ENCODE measurements at places on chromosomes 12 and 14.
A peak's percentile ranks its signal among the peaks of the same experiment; 100 is the strongest.

DNA sequence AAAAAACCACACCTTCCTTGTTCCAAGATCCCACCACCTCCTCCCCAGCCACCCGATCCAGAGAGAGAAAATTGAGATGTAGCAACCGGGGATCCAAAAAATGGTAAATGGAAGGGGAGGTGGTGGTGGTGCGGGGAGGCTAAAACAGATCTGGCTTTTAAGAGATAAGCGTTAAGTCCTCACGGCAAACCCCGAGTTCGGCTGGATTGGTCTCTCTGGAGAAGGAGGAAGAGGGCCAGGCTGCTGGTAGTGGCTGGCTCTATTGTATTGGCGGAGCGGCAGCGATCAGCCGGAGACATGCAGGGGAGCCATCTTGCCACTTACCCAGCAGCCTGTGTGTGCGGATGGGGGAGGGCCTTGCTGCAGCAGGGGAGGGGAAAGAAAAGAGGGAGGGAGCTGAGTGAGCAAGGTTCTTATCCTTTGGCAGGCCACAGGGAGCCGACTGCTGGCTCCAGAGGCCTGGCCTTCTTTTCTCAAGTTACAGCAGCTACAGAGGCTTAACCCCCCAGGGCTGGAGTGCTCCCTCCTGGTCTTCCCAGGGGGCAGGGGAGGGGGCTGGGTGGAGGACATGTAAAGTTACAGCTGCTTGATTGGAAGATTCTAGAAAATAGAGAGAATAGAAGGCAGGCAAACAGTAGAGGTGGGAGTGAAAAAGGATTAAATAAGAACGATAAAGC is 14.1 kb upstream of the CDH24 start:
- DNase-seq, result peak; percentile 65

GRCh38 chr12:118212606-118213005 is 76.7 kb downstream of the PEBP1 start:
- no peak for DNase-seq

GRCh38 chr12:58668871-58669270 is 251.4 kb downstream of the LRIG3 start:
- no peak for DNase-seq

- DNase-seq, result no peak
Measured at GRCh38 chr12:20508962-20509361, 140.6 kb downstream of the PDE3A start.

DNA sequence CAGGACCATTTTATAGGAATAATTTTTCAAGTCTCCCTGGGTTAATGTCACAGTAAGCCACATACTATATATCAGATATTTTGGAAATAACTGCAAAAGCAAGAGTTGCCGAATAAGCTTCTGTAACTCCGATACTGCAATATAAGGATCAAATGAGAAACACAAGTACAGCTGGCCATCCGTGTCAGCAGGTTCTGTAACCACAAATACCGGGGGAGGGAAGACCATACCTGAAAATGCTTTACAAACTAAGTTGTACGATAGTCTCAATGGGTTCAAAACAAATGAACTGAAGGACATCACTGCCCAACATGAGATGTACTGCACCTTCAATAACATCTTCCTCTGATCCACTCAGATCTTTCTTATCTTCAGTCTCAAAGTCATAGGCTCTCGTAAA is 1.8 kb downstream of the SYCP3 start:
- no peak for DNase-seq

DNA sequence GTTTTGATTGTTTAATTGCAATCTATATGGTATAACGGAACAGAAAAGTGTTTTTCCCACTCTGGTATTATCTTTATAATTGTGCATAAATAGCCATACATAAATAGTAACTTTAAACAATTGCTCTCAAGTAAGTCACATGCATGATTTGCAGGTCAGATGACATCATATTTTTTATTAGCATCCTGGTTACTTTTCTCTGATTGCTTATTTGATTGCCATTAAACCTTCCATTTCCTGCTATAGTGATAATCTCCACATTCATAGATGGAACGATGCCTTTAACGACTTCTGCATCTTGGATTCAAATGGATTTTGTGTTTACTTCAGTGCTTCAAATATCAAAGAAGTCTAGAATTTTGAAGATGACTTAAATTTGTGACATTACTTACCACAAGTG is 3.5 kb upstream of the KLRK1 start:
- no peak for DNase-seq

- DNase-seq, result peak; percentile 36
Measured at GRCh38 chr12:121992059-121992879, 29.4 kb upstream of the BCL7A start.

DNA sequence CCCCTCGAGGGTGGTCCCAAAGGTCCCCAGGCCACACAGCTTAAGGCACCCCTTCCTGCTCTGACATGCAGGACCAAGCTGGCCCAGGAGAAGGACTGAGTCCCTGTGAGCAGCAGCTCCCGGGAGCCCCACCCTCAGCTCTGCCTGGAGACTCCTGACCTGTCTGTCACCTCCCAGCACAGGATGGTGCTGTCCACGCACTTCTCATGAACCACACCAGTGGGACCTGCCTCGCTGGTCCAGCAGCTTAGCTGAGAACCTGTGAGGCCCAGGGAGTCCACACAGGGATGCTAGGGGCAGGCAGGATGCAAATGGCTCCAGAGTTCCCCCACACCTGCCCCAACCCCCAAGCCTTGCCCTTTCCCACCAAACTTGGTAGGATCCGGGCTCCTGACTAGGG is 27.7 kb downstream of the CCDC85C start:
- no peak for DNase-seq

DNA sequence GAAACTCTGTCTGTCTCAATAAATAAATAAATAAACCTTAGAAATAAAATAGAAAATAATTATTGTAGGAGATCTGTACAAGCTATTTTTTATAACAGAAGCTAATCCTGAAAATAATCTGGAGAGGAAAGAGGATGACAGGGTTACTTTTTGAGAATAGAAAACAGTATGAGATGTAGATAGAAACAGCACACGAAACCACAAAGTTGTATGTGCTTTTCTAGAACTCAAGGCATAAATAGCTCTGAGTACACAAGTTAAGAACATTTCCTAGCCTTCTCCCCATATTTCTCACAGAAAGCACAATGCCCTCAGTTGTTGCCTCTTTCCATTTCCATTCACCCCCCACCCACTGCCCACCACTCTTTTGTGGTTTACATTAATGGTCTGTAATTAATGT is 35.7 kb downstream of the SLC38A4 start:
- DNase-seq, result no peak

DNA sequence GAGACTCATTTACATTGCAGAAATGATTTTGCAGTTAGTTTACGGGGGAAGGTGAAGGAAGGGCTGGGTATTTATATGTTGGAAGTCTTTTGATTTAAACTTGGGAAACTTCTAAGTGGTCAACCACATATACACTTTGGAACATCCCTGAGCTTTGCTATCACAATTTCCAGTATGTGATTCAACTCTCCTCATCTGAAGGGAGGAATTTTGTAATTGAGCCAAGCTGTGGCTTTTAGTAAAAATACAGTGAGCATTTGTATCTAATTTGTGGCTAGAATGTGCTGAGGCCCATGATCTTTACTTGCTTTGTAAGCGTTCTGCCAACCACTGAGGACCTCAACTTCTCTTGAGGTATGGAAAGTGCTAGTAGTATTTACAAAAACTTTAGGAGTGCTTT is 235.0 kb upstream of the PDZRN4 start:
- no peak for DNase-seq

- DNase-seq, result no peak
Measured at GRCh38 chr12:85866986-85867776, 6.9 kb upstream of the NTS start.

GRCh38 chr14:52349731-52350130 is 35.6 kb downstream of the PTGER2 start:
- DNase-seq, result no peak

GRCh38 chr14:103294091-103294490 is 39.9 kb upstream of the EIF5 start:
- no peak for DNase-seq

DNA sequence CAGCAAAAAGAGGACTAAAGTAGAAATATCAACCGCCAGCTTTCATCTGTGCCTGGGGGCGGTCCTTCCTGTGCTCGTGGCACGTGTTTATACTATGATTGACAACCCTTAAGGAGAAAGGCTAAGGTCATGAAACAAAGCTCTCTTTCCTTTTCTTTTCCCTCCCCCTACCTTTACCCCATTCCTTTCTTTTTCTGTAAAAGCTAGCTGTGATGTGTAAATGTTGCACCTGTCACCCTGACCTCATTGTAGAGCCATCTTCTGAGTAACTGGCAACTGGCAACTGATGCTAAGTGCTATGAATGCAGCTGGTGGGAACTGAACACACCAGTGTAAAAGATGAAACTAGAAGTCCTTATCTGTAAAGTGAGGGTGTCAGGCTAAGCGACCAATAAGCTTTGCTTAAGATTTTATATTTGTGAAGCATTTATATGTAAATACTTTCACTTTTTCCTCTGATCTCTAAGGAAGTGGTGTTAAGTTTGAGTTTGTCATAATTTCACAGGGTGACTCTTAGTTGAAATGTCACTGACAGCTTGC is 102.8 kb upstream of the BCAT1 start:
- peak; percentile 33 for DNase-seq

DNA sequence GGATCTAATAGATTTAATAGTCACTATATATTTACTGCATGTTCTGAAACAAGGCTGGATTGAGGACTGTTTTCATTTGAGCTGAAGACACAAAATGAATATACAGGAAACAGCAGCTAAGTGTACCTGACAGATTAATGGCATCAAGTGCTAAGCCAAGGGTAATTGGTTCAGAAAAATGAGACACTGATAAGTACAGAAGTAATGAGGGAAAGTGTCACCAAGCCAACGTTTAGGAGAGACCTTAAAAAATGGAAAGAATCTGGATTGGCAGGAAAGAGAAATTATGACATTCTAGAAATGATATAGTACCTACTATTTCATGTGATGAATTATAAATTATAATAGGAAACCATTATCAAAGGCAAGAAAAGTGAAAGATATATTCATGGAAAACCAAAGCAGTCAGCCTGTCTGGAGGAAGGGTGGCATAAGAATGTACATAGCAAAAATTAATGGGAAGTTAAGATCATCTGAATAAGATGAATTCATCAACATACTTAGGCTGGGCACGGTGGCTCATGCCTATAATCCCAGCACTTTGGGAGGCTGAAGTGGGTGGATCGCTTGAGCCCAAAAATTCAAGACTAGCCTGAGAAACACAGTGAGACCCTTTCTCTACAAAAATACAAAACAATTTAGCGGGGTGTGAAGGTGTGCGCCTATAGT is 21.0 kb upstream of the DUSP16 start:
- no peak for DNase-seq

GRCh38 chr12:18446061-18446644 is 184.8 kb downstream of the PIK3C2G start:
- no peak for DNase-seq

- DNase-seq, result peak; percentile 26
Measured at GRCh38 chr12:123024819-123025391, 44.4 kb downstream of the ARL6IP4 start.

DNA sequence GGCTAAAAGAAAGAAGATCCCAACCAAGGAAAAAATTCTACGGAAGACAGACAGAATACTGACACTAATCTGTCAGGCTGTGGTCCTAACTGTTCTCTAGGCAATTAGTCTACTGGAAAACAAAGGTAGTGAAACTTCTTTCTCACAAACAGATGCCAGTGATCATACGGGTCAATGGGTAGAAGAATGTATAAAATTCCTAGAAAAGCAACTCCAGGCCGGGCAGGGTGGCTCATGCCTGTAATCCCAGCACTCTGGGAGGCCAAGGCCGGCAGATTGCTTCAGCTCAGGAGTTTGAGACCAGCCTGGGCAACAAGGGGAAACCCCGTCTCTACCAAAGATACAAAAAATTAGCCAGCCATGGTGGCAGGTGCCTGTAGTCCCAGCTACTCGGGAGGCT is 64.8 kb downstream of the HECTD4 start:
- DNase-seq, result no peak

DNA sequence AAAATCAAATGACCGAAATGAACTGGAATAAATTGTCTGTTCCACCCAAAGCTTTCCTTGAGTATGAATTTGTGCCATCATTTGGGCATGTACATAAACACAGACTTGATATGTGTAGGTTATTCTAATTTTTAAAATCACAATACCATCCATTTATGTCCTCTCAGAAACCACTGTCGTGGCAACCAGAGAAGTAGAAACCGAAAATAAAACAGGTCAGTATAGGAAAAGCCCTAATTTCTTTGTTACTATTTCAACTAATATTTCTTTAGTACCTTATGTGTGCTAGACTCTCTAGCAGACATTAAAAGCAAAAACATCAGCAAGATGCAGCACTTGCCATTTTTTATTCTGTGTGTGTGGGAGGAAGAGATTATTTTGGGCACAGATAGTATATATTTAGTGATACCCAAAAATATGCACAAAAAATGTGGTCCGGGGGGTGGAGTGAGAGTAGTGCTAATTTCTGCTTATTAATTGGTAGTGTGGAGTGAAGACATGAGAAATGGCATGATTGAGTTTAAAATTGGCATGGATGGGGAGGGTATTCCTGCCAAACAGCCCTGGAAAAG is 130.8 kb upstream of the CNTN1 start:
- DNase-seq, result no peak

DNA sequence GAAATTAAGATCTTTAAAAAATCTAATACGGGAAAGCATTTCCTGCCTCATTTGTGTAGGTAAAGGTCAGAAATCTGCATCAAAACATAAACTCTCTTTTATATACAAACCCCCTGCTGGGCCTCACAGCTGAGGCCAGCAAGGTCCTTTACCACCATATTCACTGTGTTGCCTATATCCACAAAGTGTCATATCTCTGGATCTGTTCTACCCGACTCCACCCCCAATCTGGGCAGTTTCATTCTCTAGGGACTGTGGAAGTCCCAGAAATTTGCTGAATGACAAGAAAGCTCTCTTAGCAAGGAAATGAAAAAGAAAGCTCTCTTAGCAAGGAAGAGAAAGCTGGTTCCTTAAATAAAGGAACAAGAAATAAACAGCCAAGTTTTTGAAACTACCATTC is 301.7 kb downstream of the KCNH5 start:
- no peak for DNase-seq

DNA sequence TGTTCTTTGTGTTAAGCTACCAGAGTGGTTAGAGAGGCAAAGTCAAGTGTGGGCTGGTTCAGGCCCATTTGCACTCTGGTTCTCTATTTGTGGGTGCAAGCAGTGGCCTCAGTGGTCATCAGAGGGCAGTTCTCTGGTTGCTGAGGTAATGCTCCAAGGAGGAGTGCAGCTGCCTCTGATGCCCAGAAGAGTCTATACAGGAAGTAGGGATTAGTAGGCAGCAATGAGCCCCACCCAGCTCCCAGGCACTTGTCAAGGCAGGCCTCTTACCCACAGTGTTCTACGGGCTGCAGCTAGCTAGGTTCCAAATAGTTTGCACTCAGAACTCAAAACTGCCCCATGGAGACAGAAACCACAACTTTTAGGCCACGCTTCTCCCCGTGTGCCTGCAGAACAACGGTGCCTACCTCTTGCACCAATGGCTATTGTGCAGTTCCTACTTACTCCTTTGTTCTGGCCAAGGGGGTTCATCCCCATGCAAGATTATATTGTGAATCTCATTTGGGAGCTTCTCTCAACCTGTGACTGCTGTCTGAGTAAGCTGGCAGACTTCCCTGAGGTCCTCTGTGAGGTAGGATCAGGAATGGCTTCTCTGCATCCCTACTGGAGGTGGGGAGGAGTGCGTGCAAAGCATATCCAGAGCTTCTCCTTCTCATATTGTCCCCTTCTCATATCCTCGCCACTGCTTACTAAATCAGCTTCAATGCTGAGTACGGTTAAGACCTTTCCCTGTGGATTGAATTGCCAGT is 410.3 kb upstream of the LMO3 start:
- no peak for DNase-seq
